Lower lobe of right lung (tissue), 2 donors: ENCODE measurements at places on chromosomes 7 and 10. TPM values are rescaled to one million over a fixed set of nuclear protein-coding genes. Genes with fewer than 3 reads are reported as not detected.
A peak's percentile ranks its signal among the peaks of the same experiment; 100 is the strongest.

The XRCC2 gene
- 0.86 TPM for total RNA-seq

The FXYD4 gene
- total RNA-seq: not detected

DNA sequence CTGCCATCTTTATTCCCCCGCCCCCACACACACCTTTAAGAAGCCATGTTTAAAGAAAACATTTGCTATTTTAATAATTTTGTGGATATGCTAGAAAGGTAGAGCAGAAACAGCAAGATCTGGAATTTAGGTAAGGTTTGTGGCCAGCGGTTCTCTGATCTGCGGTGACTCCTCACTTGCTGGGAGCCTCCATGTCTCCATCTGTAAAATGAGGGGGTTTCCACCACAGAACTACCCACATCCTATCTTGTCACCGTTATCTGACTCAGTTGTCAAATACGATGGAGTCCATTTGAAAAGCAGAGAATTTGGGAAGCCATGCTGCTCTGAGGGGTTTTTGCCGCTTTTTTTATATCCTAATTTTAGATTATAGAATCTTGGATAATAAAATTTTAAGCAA lies 23.3 kb downstream of the MACC1 start:
- H3K27me3 ChIP-seq: no peaks in the 10 kb centered on the region
- DNase-seq: no peak
- peak overlapping the region; percentile 9 for H3K27ac ChIP-seq
- no peak overlapping the region for H3K4me3 ChIP-seq
- peaks cover 16% of the 10 kb centered on the region for H3K4me1 ChIP-seq
- H3K36me3 ChIP-seq: no peaks in the 10 kb centered on the region

DNA sequence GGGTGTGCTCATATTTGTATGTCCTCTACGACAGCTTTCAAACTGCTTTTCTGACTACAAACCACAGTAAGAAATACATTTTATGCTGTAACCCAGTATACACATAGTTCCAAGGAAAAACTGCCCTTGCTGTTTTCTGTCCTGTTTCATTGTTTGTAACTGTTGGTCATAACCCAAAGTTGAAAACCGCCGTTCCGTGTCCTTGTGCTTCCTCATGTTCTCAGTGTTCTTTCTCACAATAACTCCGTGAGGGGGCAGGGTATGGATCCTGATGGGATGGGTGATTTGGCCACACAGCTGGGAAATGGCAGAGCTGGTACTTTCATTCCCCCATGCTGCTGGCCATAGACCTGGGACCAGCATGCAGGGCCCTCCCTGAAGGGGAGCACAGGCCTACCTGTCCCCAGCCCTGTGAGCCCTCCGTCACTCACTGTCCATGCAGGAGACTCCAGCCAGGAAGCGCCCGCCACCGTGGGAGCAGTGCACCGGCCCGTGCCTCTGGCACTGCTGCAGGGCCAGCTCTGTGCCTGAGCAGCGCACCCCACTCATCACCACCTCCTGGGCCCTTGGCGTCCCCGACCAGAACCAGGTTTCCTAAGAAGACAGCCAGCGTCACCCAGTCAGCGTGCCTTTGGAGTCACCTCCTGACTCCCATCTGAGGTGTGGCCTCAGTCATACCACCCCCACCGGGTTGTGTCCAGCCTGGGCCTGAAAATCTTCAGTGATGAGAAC lies 12.7 kb downstream of the LOXL4 start:
- H3K27ac ChIP-seq: no peak overlapping the region
- no peak for DNase-seq
- no peaks in the 10 kb centered on the region for H3K27me3 ChIP-seq

- no peak for DNase-seq
- H3K27me3 ChIP-seq: no peaks in the 10 kb centered on the region
- no peak overlapping the region for H3K27ac ChIP-seq
- H3K36me3 ChIP-seq: no peaks in the 10 kb centered on the region
- H3K4me1 ChIP-seq: no peaks in the 10 kb centered on the region
Measured at GRCh38 chr10:128302808-128303207, 176.6 kb upstream of the MKI67 start.
